ENCODE measurements at places on chromosomes 3 and 15.

GRCh38 chr3:14691239-14691638, 16.3 kb downstream of the C3orf20 start:
- DNase-seq = no peak

DNA sequence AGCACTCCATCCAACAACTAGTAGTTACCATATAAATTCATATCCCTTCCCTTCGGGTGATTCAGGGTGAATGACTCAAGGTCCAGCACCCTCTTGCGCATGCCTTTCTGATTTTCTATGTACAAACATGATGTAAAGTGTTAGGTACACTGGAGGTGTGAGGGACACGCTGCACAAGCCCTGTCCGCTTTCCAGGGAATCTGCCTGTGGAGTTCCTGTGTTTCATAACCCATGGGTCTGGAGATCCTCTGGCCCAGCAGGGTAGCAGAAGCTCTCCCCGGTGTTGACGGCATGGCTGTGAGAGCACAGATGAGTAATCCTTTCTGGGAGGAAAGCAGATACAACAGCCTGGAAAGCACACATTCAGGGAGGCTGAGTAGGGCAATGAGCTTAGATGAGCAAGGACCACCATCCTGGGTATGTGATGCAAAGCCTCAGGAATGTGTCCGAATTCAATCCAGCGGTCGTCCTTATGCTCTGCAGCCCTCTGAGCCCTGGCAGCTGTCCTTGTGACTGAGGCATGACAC, 142.9 kb upstream of the TP63 start:
- no peak for DNase-seq

- DNase-seq = no peak
Measured at GRCh38 chr15:88605189-88606069, 15.7 kb upstream of the AEN start.

DNA sequence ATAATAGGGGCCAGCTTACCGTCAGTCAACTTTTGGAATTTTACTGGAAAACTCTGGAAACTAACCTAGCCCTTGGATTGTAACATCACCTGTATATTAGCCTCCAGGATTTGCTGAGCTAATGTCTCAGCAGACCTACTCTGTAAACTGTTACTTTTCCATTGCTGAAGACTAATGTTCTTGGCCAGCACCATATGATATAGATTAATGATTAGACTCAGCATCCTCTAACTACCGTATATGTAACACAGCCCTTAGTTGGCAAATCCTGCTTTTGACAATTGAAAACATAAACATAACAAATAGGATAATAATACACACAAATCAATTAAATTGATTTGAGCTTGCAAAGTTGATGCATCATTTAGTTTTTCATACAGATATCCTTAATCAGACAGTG, 26.6 kb upstream of the GBE1 start:
- DNase-seq = no peak

GRCh38 chr3:48422272-48422671, 7.6 kb downstream of the PLXNB1 start:
- no peak for DNase-seq

DNA sequence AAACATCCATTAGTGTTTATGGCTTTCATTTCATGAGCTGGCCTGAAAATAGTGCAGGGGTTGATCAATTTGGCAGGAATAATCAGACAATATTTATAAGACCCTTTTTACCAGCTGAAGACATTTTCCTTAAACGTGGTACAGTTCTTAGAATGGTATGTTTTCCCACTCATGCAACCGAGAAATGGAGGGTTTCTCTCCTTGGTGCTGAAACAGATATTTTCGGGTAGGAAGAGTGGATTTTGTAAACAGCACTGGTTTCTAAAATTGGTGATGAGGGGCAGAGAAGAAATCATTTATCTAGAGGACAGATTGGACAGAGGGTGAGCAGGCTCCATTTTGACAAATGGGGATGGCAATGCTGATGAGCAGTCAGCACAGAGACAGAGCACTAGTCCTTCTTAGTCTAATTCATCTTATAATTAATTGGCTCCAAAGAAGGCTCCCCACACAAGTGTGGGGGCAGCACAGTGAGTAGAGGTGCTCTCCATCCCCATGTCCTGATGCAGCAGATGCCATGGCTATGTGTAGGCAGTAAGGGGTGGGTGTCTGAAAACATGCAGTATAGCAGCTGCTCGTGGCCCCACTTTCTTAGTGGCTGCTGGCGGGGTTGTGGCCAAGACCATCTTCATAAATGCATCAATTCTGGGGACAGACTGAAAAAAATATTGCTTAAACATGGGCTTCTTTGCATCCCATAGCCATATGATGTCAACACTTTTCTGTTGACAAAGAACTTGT, 18.1 kb upstream of the SLC7A14 start:
- DNase-seq = no peak

- no peak for DNase-seq
Measured at GRCh38 chr3:190378240-190378891, 9.6 kb upstream of the CLDN16 start.

- no peak for DNase-seq
Measured at GRCh38 chr3:123920868-123921267, 36.7 kb upstream of the MYLK start.

- no peak for DNase-seq
Measured at GRCh38 chr3:112736805-112737566, 96.0 kb upstream of the CCDC80 start.

DNA sequence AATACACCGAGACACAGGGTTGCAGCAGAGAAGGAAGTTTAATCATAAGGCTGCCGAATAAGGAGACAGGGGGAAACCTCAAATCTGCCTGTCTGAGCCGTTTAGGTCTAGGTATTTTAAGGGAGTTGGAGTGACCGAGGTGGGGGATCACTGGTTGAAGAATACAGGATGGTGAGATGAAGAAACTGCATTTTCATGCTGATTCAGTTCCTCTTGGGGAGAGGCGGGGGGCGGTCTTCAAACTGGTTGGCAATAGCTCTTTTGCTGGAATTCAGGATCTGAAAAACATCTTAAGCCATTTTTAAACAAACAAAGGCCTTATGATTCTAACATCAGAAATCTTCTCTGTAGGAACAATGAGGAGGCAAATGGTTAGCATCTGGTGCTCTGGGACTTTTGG, 699.5 kb upstream of the CFAP20DC start:
- DNase-seq = no peak

DNA sequence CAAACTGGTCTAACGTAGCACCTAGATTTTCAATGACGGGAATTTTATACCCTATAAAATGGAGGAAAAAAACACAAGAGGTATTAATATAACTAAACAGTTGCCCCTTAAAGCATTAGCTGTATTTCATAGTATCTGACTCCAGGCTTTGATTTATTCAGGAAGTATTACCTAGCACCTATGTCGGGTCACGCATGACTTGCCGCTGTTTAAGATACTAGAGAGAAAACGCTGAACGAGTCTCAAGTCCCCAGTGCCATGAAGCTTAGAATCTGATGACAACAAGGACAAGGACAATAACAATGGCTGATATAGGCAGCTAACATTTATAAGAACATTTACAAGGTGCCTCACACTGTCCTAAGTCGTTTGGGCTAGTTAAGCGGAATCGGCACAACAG, 1.9 kb downstream of the SNRPA1 start:
- DNase-seq = no peak

GRCh38 chr3:72405943-72406566, 442.2 kb downstream of the SHQ1 start:
- no peak for DNase-seq

DNA sequence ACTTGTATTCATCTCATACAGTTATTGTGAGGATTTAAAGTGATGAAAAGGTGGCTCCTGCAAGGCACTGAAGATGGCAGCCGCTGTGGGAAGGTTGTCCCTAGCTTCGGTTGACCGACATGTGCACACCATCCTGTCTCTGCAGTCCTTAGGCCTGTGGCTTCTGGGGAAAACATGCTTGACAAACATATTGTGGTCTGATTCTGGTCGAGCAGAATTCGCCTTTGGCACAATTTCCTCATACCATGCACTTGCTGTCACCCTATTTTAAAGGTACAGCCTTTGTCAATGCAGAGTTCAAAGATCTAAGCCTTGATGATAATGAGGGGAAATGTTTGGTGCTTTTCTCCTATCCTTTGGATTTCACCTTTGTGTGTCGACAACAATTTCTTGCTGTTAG, 50.9 kb downstream of the PRICKLE2 start:
- no peak for DNase-seq

DNA sequence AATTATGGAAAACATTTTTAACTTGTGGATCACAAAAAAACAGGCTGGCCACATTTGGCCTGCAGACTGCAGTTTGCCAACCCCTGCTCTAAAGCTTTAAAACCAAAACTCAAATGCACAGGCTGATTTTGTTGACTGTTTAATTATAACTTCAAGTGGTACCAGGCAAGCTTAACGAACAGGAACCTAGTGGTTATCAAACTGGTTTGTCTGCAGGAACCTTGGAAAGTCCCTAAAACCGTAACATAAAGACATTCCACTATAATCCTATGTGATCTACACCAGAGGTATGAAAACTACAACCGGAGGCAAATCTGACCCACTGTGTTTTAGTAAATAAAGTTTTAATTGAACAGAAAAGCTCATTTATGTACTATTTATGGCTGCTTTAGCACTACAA, 52.4 kb downstream of the TBL1XR1 start:
- DNase-seq = no peak

DNA sequence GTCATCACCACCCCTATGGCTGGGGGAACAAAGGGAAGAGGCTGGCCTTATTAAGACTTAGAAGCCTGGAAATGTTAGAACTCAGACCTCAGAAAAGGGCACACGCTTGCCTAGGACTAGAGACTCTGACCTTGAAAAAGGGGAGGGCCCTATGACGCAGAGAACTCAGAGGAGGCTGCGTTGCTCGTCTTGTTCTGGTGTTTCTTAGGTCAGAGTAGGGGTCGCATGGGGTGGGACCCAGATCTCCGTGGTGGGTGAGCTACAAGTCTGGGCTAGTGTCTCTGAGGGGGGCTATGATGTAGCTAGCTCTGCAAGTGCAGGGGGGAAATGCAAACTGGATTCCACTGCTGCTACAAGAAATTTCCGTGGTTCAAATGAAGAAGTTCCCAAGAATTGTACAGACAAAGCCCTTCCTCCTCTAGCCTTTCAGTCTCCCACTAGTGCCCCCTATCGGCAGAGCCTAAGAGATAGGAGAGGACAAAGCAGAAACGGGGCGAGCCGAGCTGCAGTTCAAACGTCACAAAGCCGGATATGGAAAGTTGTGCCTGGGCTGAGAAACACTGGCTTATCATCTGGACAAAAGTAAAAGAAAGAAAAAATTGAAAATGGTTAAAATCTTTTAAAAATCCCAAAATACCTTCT, 392.9 kb upstream of the ROBO2 start:
- DNase-seq = no peak

DNA sequence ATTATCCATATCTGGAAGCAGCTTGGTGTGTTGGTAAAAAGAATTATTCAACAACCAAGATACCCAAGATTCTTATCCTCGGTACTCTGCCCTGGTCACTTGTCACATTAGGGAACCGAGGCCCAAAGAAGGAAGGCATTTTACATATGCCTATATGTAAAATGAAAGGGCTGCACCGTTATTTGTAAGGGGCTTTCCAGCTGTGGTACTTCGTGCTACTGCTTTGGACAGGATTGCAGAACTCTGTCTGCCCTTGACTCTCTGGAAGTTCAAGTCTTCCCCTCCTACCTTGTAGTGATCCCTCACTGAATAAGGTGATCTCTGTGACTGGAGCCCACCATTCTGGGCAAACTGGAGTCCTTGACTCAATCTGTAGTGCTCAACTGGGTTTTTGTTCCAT, 198.9 kb upstream of the TOPAZ1 start:
- no peak for DNase-seq

GRCh38 chr3:25420885-25421284, 7.2 kb upstream of the RARB start:
- DNase-seq = no peak

GRCh38 chr3:151009981-151010380, 37.5 kb upstream of the CLRN1 start:
- no peak for DNase-seq

DNA sequence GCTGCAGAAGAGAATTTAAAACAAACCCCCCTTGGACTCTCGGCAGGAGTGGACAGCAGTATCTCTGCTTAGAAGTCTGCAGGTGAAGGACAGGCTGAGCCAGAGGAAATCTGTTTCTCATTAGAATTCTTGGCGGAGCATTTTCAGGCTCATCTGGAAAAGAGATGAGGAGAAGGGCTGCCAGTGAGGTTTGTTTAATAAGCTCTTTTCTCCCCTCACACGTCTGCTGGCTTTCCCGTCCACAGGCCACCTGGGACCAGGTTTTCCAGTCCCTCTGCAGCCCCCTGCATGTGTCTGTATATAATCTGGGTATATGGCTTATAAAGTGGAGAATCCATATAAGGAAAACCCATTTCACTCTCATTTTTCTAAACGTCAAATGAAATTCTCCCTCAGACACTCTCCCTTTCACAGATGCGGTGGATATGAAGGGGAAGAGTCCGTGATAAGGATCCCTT, 155.4 kb upstream of the TPM1 start:
- no peak for DNase-seq

DNA sequence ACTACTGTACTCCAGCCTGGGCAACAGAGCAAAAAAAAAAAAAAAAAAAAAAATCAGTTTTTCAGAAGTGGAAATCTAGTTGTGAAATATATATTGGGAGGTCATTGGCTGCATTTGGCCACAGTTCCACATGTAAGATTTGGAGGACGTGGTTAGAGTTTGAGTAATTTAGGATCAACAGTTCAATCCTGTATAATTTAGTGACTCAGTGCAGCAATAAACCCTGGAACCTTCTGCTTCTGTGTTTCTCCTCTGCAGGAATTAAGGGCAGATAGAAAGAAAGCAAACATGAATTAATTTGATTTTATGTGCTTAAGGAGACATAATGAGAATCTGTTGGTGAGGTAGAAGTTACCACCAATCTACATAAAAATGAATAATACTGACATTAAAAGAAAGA, 347.0 kb downstream of the PTPRG start:
- no peak for DNase-seq
